CD4-positive, alpha-beta memory T cell (primary cell): ENCODE measurements at places on chromosomes 4 and X. TPM values are rescaled to one million over a fixed set of nuclear protein-coding genes. Genes with fewer than 3 reads are reported as not detected.

The CLDN2 gene
- polyA plus RNA-seq, result not detected

The TLR10 gene
- polyA plus RNA-seq, result not detected

The MAGEC1 gene
- polyA plus RNA-seq, result not detected

The ACE2 gene
- polyA plus RNA-seq, result not detected

The FOXP3 gene
- polyA plus RNA-seq, result 1.00 TPM
